ENCODE measurements at places on chromosomes 11 and 22. TPM values are rescaled to one million over a fixed set of nuclear protein-coding genes. Genes with fewer than 3 reads are reported as not detected.
A peak's percentile ranks its signal among the peaks of the same experiment; 100 is the strongest.

DNA sequence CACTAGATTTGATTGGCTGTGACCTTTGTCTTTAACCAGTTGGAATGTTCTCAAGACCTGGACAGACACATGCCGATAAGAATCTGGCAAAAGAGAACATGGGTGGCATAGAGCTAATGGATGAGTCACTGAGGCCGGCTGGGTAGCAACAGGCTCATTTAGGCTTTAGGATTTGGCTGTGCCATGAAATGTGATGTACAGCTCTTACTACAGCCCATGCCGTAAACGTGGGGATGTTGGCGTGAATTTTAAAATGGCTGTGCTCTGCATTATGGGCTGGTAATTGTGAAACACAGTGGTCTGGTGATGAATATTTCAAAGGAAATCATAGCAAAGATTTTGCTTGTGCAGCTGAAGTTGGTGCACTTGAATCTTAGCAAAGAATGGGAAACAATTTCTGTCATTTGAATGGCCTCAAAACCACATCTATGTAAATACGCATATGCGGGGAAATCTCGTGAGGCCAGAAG, 332.4 kb downstream of the TBC1D22A start:
- no peak overlapping the region for H3K4me3 ChIP-seq
- no peaks in the 10 kb centered on the region for H3K36me3 ChIP-seq
- H3K27ac ChIP-seq, result no peak overlapping the region
- no peak for DNase-seq
- no peaks in the 10 kb centered on the region for H3K27me3 ChIP-seq
- peaks cover 21% of the 10 kb centered on the region for H3K4me1 ChIP-seq

DNA sequence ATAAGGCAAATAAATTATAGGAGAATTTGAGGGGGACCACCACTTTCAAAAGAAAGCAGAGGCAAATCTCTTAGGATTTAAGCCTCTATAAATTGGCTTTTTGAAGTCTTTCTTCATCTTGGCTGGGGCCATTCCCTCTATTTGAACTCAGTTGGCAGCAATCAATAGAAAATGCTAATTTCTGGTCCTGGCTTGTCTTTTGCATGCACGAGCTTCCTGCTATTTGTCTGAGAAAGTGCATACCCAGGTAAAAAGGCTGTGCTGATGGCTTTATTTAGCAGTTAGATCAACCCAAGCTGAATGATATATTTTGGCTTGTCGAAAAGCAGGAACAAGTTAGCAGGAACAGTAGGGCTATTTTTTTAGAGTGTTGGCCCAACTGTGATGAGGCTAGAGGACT, 64.1 kb upstream of the GRAMD1B start:
- no peaks in the 10 kb centered on the region for H3K36me3 ChIP-seq
- no peak overlapping the region for H3K27ac ChIP-seq
- DNase-seq, result peak; percentile 39
- H3K27me3 ChIP-seq, result peaks cover 16% of the 10 kb centered on the region
- peaks cover 14% of the 10 kb centered on the region for H3K4me1 ChIP-seq
- H3K4me3 ChIP-seq, result peak overlapping the region; percentile 15

DNA sequence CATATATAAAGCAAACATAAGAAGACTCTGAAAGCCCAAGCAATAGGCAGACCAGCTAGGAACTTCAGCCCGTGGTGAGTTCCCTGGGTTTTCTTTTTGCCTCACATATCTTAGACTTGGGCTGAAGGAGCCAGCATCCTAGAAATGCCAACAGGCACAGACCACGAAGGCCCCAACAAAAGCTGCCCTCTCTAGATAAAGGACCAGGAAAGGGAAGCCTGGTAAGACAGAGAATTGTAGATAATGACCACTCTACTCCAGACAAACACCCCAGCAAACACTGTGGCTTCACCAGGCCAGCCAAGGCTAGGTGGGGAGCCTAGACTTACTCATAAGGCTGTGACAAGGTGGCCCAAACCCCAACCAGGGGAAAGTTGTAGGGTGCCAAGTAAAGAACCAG, 11.2 kb downstream of the GAL start:
- DNase-seq, result no peak
- H3K27me3 ChIP-seq, result no peaks in the 10 kb centered on the region
- H3K36me3 ChIP-seq, result no peaks in the 10 kb centered on the region
- H3K4me3 ChIP-seq, result no peak overlapping the region
- peaks cover 15% of the 10 kb centered on the region for H3K4me1 ChIP-seq
- H3K27ac ChIP-seq, result no peak overlapping the region

ADORA2A gene
- 13.5 TPM for total RNA-seq

SLC16A8 gene
- total RNA-seq, result 0.66 TPM

DNA sequence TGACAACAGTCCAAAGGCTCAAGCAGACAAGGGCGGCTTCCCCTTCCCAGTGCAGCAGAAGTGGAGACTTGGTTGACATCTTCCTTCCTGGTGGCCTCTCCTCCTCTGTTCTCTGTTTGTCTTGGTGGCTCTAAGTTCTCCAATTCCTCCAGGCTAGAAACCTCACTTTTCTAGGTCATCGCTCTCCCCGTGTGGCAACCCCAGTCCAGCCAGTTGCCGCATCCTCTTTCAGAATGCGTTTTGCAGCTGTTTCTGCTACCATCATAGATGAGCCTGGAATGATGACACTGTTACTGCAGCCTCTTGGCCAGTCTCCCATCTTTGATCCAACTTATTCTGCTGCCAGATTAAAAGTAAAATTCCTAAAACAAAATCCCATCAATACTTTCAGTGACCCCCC, 201.5 kb downstream of the TRIM29 start:
- peaks cover 29% of the 10 kb centered on the region for H3K4me1 ChIP-seq
- H3K4me3 ChIP-seq, result no peak overlapping the region
- H3K27ac ChIP-seq, result no peak overlapping the region

DNA sequence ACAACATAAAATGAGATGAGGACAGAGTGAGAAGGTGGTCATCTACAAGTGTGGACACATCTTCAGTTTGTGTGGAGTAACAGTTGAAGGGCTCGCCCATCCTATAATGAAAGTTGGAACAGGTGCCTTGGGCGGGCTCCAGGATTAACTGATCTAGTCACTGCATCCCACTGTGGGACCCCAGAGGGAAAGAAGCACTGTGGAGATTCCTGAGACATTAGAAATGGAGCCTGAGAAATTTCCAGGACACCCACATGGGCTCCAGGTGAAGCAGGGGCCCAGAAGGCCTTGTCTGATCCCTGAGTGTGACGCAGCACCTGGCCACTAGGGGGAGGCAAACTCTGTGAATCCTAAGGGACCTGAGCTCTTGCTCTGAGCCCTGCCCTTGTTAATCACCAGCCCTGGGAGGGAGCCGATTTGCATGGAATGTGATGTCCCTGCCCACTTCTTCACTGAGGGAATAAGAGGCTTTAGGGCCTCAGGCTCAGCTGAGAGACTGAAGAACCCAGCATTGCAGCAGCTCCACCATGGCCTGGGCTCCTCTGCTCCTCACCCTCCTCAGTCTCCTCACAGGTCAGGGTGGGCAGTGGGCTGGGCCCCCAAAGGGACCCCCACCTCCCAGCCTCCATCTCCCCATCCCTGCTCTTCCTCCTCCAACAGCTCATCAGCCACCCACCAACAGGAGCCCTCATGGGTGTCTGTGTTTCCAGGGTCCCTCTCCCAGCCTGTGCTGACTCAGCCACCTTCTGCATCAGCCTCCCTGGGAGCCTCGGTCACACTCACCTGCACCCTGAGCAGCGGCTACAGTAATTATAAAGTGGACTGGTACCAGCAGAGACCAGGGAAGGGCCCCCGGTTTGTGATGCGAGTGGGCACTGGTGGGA, 98.4 kb downstream of the VPREB1 start:
- H3K27ac ChIP-seq, result no peak overlapping the region
- no peaks in the 10 kb centered on the region for H3K4me1 ChIP-seq
- H3K36me3 ChIP-seq, result no peaks in the 10 kb centered on the region
- peaks cover 98% of the 10 kb centered on the region for H3K27me3 ChIP-seq

DNA sequence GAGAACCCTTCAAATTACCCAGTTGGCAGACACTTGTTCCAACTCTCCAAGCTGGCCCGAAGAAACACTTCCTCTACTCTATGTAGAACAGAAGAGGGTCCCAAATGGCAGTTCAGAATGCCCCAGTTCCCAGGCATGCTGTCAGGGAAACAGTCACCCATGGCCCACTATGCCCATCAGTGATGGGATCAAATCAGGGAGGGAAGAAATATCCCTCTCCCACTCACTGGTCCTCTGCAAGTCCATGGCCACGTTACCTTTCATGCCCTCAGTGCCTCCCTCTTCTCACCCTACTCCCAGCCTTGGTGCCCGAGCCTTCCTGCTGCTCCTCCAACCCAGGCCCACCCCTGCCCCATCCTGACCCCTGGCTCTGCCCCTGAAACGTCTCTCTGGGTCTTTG, 16.6 kb downstream of the APOL3 start:
- no peaks in the 10 kb centered on the region for H3K27me3 ChIP-seq
- no peak overlapping the region for H3K4me3 ChIP-seq
- H3K4me1 ChIP-seq, result peaks cover 7% of the 10 kb centered on the region

RGL4 gene
- total RNA-seq, result not detected

- H3K36me3 ChIP-seq, result no peaks in the 10 kb centered on the region
- H3K4me3 ChIP-seq, result no peak overlapping the region
- H3K27me3 ChIP-seq, result no peaks in the 10 kb centered on the region
- no peak overlapping the region for H3K27ac ChIP-seq
- no peak for DNase-seq
- H3K4me1 ChIP-seq, result no peaks in the 10 kb centered on the region
Measured at GRCh38 chr11:96885405-96885804, 495.6 kb downstream of the JRKL start.

GRCh38 chr11:73384531-73384871, 8.3 kb downstream of the RELT start:
- H3K27me3 ChIP-seq, result no peaks in the 10 kb centered on the region
- DNase-seq, result no peak

SLC22A9 gene
- not detected for total RNA-seq

GRCh38 chr22:30400159-30400558, 3.3 kb downstream of the SEC14L2 start:
- peaks cover 17% of the 10 kb centered on the region for H3K4me1 ChIP-seq
- H3K27me3 ChIP-seq, result peaks cover 31% of the 10 kb centered on the region
- no peak overlapping the region for H3K27ac ChIP-seq
- no peak overlapping the region for H3K4me3 ChIP-seq
- no peaks in the 10 kb centered on the region for H3K36me3 ChIP-seq
- no peak for DNase-seq

DNA sequence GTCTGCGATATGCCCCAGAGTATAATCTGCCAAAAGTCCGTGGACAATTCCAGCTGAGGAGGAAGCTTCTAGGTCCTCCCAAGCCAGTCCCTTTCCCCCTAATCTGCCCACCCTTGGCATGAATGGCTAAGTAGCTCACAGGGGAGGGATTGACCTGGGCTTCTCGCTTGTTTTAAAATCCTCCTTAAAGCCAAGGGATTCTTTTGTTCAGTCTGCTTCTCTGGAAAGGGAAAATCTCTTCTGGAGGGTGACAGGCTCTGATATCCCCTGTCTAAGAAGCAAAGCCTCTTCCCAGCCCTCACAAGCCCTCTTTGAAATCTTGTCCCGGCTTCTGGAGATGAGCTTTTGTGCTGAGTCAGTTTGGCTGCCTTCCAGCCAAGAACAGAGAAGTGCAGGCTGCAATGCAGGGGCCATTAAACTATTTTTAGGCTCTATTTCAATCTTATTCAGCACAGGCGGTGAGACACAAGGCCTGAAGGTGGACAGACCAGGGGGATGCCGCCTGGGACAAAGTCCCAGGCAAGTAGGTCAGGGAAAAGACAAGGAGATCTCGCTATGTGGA, 23.9 kb downstream of the NEFH start:
- no peaks in the 10 kb centered on the region for H3K27me3 ChIP-seq
- H3K27ac ChIP-seq, result no peak overlapping the region
- no peaks in the 10 kb centered on the region for H3K4me1 ChIP-seq
- H3K36me3 ChIP-seq, result peaks cover 3% of the 10 kb centered on the region

GRCh38 chr22:39471381-39472141, 14.7 kb downstream of the MGAT3 start:
- peak overlapping the region; percentile 30 for H3K4me3 ChIP-seq
- no peaks in the 10 kb centered on the region for H3K36me3 ChIP-seq
- H3K27ac ChIP-seq, result peak overlapping the region; percentile 76
- H3K27me3 ChIP-seq, result no peaks in the 10 kb centered on the region
- H3K4me1 ChIP-seq, result peaks cover 49% of the 10 kb centered on the region

POU2AF1 gene
- total RNA-seq, result not detected

GRCh38 chr11:115613986-115614632, 109.9 kb upstream of the CADM1 start:
- H3K4me3 ChIP-seq, result no peak overlapping the region
- no peak overlapping the region for H3K27ac ChIP-seq
- H3K27me3 ChIP-seq, result no peaks in the 10 kb centered on the region
- peaks cover 16% of the 10 kb centered on the region for H3K4me1 ChIP-seq
- DNase-seq, result no peak

- H3K27me3 ChIP-seq, result no peaks in the 10 kb centered on the region
- no peak overlapping the region for H3K4me3 ChIP-seq
- H3K4me1 ChIP-seq, result no peaks in the 10 kb centered on the region
- H3K36me3 ChIP-seq, result no peaks in the 10 kb centered on the region
- peak; percentile 93 for DNase-seq
- no peak overlapping the region for H3K27ac ChIP-seq
Measured at GRCh38 chr22:39490135-39490798, 11.8 kb upstream of the MIEF1 start.

FAM180B gene
- total RNA-seq, result not detected

DNA sequence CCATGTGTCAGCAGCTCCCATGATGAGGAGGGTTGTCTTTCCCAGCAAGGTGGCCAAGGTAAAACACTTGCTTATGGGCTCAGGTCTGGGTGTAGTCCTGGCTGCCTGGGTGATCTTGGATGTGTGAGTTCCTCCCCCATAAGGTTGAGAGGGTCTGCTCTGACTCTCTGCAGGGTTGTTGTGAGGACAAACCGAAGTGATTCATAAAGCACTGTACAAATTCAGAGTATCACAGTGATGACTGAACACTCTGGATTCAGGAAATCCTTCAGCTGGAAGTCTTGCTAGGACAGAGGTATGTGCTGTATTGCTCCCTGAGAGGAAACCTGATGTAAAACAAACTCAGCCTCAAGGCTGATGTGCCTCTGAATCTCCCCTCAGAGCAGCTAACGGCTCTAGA, 220.9 kb upstream of the PITPNB start:
- peaks cover 14% of the 10 kb centered on the region for H3K4me1 ChIP-seq
- DNase-seq, result no peak
- H3K27ac ChIP-seq, result no peak overlapping the region
- no peaks in the 10 kb centered on the region for H3K27me3 ChIP-seq

- DNase-seq, result peak; percentile 74
- peaks cover 22% of the 10 kb centered on the region for H3K4me1 ChIP-seq
- 0 out of 2 replicates have a peak overlapping the region, but pooled peaks have one; percentile 18 for H3K27ac ChIP-seq
- no peaks in the 10 kb centered on the region for H3K36me3 ChIP-seq
- no peak overlapping the region for H3K4me3 ChIP-seq
- H3K27me3 ChIP-seq, result no peaks in the 10 kb centered on the region
Measured at GRCh38 chr11:10908215-10908951, 50.5 kb upstream of the ZBED5 start.

OR52K1 gene
- total RNA-seq, result not detected

- H3K27me3 ChIP-seq, result peaks cover 57% of the 10 kb centered on the region
- H3K36me3 ChIP-seq, result no peaks in the 10 kb centered on the region
- peaks cover 49% of the 10 kb centered on the region for H3K4me1 ChIP-seq
- H3K4me3 ChIP-seq, result no peak overlapping the region
- no peak for DNase-seq
Measured at GRCh38 chr11:32422545-32422944, 12.8 kb downstream of the WT1 start.

SNX15 gene
- total RNA-seq, result 15.6 TPM

- H3K36me3 ChIP-seq, result no peaks in the 10 kb centered on the region
- DNase-seq, result no peak
- no peaks in the 10 kb centered on the region for H3K27me3 ChIP-seq
- peaks cover 6% of the 10 kb centered on the region for H3K4me1 ChIP-seq
- no peak overlapping the region for H3K27ac ChIP-seq
- no peak overlapping the region for H3K4me3 ChIP-seq
Measured at GRCh38 chr11:116427903-116428637, 344.7 kb downstream of the BUD13 start.

LAYN gene
- 4.3 TPM for total RNA-seq

KREMEN1 gene
- total RNA-seq, result 3.8 TPM

All from GM23338 (cell line).